Stimulated activated CD4-positive, alpha-beta T cell treated with anti-CD3 and anti-CD28 coated beads, TNF-alpha, amount 100 ng/mL, for 24 hours (primary cell): ENCODE measurements at places on chromosomes 6 and 20.

DNA sequence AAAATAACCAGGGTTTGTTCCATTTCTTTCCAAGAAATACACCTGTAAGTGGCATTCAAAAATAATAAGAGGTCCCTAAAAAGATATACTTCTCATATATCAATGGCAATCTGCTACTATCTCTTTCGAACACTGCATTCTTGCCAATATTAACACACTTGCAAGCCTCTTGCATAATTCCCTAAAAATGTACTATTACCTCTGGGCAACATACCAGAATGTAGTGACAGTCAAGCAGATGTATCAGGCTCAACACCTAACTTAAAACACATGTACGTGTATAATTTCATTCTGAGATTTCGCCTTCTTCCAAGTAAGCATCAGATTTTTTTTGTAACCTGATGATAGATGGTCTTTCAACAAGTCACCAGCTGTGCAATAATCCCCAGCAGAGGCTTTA, 3.4 kb downstream of the CBLN4 start:
- DNase-seq = no peak

GRCh38 chr6:168206186-168206585, 113.4 kb downstream of the DACT2 start:
- DNase-seq = no peak

- DNase-seq = no peak
These were observed 21.7 kb downstream of the MAP1LC3A start for GRCh38 chr20:34579979-34580940.

DNA sequence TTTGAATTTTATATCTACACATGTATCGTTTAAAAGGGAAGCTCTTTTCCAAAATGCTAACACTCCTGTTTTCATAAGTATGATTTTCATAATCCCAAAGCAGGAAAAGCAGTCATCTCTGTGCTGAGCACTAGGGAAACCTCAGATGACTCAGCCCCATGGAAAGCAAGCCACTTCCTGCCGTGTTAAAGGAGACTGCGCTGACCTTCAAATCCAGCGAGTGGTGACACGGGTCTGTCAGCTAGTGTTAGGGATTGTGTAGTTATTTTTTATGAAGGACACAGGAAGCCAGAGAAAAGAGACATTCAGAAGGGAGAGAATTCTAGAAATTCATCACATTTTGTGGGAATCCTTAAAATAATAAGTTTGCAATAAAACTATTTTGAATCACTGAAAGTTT, 57.0 kb upstream of the CD93 start:
- peak; percentile 7 for DNase-seq

- peak; percentile 18 for DNase-seq
These were observed 60.1 kb upstream of the LRRC1 start for GRCh38 chr6:53734473-53735299.

DNA sequence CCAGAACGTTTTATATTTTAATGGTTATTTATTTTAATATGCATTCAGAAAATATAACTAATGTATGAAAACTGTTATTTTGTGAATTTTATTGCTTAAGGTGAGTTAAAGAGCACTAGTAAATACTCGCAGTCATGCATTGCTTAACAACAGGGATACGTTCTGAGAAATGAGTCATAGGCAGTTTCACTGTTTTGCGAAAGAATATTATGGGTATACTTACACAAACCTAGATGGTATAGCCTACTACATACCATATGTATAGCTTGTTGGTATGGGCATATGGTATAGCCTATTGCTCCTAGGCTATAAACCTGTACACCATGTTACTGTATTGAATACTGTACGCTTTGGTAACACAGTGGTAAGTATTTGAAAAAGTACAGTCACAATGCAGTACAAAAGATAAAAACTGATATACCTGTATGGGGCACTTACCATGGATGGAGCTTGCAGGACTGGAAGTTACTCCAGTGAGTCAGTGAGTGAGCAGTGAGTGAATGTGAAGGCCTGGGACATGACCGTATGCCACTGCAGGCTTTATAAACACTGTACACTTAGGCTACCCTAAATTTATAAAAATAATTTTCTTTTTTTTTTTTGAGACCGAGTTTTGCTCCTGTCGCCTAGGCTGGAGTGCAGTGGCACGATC, 38.5 kb downstream of the ARFGEF2 start:
- no peak for DNase-seq

GRCh38 chr6:111199935-111200334, 112.6 kb downstream of the SLC16A10 start:
- no peak for DNase-seq

- DNase-seq = no peak
These were observed 825 bp upstream of the FAM135A start for GRCh38 chr6:70412252-70413113.

GRCh38 chr6:17930321-17930993, 57.0 kb downstream of the KIF13A start:
- DNase-seq = no peak

DNA sequence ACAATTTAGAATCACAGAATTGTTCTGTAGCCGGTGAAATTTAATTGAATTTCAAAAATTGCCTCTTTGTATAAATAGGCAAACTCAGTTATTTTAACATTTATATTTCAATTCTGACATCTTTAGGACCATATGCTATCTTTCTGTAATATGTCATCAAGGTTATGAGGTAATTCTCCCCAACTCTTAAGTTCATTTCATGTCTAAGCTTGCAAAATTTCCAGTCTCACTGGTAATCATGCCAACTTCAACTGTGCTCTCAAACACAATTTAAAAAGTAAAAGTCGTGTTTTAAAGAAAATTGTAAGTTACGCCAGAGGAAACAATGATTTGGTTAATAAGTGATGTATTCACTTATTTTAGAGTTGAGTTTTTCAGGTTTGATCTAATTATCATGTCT, 1.4 kb downstream of the NCOA7 start:
- DNase-seq = no peak

DNA sequence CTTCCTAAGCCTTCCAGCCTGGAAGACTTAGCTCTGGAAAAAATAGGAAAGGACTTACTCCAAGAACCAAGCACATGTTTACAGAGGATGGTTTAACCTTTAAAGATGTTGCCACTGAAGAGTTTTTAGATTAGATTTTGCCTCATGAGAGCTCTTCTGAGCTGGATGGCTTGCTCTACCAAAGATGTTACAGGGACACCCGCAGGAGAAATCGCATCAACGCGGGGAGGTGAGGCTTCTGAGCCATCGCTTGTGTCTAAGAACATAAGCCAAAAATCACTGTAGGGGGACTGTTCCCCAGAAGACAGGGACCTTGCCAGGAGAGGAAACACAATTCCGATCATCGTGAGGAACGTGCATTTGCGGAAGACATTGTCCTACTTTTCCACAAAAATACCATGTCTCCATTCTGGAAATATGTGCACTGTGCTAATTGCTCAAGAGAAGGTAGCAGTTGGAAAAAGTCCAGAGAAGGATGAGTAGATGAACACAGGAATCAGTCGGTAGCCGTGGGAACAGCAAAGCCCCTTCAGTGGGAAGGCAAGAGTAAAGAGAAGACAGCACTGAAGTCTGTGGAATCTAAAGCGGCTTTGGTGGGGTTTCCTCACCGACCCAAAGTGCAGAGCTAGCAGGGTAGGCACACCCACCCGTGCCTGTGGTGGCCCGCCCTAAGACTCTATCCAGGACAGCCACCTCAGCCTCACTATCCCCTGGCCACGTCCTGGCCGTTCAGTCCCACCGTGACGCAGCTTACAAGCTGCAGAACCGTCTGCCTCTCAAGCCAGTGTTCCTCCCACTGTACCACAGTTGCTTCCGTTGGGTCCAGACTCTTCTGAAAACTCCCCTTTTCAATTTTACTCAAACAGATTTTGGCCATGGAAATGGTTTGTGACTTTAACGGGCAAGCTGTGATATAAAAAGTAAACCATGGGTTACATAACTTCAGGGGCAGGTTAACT, 334.8 kb downstream of the NRN1 start:
- DNase-seq = no peak
